Right ventricle myocardium superior (tissue), 1 donor: ENCODE measurements at places on chromosomes 5 and 9. TPM values are rescaled to one million over a fixed set of nuclear protein-coding genes. Genes with fewer than 3 reads are reported as not detected.
A peak's percentile ranks its signal among the peaks of the same experiment; 100 is the strongest.

The KIF12 gene
- total RNA-seq: not detected

The HK3 gene
- total RNA-seq: 7.2 TPM

The NR5A1 gene
- total RNA-seq: not detected

The MEIKIN gene
- not detected for total RNA-seq

DNA sequence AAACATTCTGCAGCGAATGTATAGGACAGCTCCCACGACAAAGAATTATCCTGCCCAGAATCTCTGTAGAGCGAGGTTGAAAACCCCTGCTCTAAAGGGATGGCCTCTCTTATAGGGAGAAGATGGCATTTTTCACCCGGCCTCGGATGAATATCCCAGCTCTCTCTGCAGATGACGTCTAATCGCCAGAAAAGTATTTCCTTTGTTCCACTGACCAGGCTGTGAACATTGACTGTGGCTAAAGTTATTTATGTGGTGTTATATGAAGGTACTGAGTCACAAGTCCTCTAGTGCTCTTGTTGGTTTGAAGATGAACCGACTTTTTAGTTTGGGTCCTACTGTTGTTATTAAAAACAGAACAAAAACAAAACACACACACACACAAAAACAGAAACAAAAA lies 17.4 kb upstream of the RARS1 start:
- no peak for DNase-seq

- DNase-seq: no peak
These were observed 6.2 kb downstream of the ADAMTS2 start for GRCh38 chr5:179339081-179339480.

DNA sequence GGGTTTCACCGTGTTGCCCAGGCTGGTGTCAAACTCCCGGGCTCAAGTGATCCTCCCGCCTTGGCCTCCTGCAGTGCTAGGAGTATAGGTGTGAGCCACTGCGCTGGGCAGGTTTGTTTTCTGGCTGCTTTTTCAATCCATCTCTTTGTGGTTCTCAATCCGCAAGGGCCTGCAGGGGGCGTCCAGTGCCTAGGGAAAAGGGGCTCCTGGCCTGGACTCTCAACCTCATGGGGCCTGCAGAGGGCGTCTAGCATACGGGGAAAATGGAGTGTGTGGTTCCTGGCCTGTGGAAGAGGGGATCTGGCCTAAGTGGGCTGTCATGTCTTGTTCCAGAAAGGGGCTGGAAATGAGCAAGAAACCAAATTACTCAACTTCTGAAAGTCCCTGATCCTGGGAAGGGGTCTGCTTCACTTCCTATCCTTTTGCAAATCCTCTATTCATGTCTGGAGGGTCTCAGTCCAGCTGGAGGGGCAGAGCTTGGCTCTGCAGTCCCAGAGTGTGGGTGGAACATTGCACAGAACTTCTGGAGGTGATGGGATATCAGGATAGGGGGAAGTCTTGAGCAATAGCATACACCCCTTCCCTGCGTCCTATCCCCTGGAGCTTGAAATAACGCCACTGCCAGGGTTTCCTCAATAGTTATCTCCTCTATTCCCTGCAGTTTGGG lies 12.7 kb upstream of the CCL27 start:
- peak; percentile 74 for DNase-seq

DNA sequence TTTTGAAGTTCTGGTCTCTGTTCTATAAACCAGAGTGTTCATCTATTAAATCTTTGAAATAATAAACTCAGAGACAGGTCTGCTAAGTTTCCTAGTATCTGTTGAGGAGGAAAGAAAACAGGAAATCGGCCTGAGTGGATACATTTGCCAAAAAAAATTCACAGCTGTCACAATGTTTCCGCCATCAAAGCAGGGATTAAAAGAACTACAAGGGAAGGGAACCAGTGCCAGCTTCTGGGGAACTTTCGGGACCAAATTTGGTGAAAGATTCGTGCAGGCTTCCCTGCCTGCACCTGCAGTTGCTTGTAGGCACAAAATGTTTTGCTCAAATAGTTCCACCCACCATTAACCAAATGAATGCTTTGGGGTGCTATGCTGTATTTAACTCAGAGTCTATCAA lies 267.5 kb downstream of the MSX2 start:
- DNase-seq: no peak

DNA sequence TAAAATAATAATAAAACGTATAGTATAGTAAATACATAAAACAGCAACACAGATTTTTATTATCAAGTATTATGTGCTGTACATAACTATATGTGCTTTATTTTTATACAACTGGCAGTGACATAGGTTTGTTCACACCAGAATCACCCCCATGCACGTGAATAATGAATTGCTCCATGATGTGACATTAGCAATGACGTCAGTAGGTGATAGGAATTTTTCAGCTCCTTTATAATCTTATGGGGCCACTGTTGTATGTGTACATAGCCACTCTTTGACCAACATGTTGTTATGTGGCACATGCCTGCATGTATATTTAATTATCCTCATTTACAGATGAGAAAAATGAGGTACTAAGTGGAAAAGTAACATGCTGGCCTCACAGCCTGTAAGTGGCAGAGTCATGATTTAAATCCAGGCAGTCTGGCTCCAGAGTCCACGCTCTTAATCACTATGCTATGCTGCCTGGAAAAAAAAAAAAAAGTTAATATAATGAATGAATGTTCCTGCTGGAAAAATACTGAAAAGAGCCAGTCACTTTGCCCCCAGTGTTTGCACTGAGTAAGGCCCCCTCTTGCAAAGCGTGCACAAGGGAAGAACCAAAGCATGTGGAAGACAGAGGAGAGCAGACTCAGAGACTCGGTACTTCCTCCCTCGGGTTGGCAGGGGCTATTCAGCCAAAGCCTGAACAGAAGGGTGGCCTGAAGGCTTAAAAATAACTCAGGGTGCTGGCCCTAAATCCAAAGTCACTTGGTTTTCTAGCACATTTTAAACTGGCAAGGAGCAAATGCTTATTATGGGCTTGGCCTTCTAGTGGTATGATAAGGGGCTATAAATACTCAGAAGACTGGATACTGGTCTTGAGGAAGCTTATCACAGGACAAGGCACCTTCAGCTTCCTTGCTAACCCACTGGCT lies 206.8 kb downstream of the GLIS3 start:
- DNase-seq: no peak

GRCh38 chr5:149915392-149916260 lies 29.0 kb downstream of the PDE6A start:
- no peak for DNase-seq

- no peak for DNase-seq
These were observed 4.2 kb downstream of the SCGB3A2 start for GRCh38 chr5:147882586-147883313.

DNA sequence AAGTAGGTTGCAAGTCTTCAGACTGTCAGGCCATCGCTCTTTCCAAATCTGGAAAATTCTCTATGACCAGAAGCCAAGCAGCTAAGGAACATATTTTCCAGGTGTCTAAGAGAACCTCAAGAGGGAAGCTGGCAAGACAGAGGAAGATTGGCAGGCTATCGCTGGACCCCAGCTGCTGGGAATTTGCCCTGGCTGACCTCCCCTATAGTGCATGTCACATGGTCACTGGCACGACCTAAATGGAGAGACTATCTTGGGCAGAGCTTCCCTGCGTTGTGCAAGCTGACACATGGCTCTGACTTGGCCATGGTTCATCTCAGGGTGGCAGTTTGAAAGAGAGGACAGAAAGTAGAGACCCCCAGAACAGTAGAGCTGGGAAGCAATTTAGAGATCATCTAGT lies 104.9 kb upstream of the ZNF618 start:
- no peak for DNase-seq

DNA sequence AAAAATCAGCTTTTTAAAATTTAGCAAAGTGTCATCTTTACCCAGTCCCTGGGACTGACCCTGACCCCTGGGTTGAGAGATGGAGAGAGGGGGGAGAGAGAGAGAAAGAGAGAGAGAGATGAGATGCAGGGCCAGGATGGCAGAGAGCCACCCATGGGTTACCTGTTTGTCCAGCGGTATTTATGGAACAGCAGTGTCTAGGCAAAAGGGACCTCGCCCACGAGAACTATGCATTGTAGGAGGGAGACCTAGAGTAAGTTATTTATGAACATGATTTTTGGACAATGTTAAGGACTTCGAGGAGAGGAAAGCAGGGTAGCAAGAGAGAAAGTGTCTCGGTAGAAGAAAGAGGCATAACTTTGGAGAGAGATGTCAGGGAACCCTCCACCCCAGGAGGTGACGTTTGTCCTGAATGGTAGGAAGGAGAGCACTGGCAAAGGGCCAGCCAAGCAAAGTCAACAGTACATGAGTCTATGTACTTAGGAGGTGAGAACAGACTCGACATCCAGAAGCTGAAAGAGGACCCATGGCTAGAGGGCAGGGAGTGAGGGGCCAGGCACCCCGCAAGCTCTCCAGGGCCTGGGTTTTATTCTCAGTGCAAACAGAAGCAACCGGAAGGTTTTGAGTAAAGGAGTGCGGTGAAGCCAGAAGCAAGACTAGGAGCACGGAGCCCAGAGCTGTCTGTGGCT lies 30.5 kb upstream of the MSX2 start:
- DNase-seq: no peak

DNA sequence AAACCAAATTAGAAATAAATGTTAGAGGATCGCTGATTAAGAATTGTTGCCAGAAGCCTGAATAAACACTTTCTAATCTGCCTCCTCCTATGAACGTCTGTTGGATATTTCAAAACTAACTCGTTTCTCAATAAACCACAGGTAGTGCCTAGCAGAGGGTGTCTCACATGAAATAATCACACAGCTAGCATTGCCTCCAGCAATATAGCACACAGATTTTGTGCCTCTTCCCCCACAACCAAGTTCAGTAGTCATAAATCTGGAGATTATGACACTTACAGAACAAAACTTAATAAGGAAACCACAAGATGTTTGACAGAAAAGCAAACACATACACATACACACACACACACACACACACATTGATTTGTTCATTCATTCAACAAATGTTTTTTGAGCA lies 173.2 kb upstream of the CDH10 start:
- no peak for DNase-seq

GRCh38 chr5:43315263-43315662 lies 2.1 kb upstream of the HMGCS1 start:
- no peak for DNase-seq
